ENCODE measurements at places on chromosomes 11 and 22.

- DNase-seq: no peak
Measured at GRCh38 chr11:16867097-16867496, 128.7 kb downstream of the C11orf58 start.

GRCh38 chr11:1337647-1338007 lies 28.2 kb upstream of the TOLLIP start:
- no peak for DNase-seq

DNA sequence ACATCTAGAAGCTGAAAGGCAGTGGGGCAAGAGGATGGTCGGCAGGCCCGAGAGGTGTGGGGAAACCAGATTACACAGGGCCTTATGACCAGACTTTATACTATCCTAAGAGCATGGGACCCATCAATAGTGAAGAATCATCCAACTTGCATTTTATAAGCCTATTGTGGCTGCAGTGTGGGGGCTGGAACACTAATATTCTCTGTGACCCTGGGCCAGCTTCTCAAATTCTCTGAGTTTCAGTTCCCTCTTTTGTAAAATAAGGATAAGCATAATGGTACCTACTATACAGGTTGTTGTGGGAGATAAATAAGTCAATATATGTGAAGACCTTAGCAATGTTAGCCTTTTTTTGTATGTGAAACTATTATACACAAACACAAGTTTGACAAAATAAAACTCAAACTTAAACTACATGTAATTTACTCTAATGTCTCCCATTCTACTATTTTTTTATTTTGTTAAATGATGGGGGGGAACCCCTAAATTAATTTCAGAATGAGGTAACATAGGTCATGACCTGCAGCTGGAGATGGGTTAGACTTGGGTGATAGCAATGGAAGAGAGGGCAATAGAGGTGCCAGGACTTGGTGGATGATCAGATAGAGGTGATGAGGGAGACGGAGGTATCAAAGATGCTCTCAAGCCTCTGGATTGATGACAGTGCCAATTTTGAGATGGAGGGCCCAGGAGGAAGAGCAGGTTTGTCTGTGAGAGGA lies 30.1 kb downstream of the SMCO4 start:
- DNase-seq: no peak

DNA sequence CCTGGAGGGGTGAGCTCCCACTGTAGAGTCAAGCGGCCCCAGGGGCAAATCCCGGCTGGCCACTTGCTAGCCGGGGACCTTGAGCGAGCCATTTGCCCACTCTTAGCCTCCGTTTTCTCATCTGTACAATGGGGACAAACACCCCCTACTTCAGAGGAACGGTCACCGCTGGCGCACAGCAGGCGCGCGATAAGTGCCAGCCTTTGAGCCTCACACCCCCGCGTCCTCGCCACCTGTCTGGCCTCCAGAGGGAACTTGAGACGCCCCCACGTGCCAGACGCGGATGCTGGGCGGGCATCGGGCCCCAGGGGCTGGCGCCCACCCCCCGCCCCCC lies 72.6 kb upstream of the TCF20 start:
- DNase-seq: no peak

GRCh38 chr11:93907901-93908300 lies 57.5 kb upstream of the VSTM5 start:
- DNase-seq: no peak

- no peak for DNase-seq
Measured at GRCh38 chr22:45781459-45781858, 109.8 kb downstream of the ATXN10 start.

DNA sequence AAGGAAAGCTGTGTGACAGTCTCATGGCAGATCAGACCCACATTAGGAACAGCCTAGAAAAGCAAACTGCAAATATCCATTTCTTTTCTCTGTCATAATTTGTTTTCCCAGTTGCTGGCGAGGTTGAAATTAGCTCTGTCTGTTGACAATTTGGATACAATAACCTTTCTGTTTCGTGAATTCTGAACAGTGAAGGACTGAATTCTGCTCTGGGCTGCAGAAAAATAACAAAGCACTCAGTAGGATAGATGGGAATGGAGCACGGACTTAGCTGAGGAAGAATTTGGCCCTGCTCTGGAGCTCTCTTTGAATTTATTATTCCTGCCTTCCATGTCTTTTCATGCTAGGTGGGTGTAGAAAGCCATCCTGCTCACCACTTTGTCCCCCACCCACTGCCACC lies 140.3 kb downstream of the RRAS2 start:
- DNase-seq: no peak

- peak; percentile 49 for DNase-seq
Measured at GRCh38 chr22:29072193-29072978, 449 bp upstream of the KREMEN1 start.

DNA sequence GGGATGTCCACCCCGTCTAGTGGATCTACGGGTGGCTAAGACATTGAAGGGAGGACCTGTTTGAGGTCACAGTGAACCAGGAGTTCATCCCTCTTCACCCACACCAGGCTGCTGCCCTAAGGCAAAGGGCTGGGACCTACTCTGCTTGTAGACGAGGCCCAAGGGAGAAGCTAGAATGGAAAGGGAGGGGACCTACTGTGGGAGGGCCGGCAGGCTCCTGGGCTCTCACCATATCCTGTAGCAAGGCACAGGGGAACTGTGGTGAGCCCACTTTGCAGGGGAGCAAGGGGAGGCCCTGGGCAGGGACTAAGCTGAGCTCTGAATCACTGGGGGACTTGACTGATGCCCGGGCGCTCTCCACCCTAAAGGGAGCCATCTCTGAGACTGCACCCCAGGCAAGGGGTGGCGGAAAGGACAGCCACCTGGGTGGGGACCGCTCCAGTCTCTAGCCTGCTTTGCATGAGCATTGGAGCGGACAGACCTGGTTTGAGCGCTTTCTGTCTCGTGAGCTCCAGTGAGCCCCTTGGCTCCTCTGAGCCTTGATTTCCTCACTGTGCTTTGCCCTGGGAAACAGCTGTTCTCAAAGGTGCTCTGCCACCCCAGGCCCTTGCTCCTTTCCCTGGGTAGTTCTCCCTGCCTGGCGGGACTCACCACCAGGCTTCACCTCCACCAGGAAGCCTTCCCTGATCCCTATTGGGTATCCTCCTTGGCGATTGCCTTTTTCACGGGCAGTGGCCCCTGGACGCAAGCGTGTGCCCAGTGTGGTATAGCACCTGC lies 24.2 kb downstream of the PARVG start:
- DNase-seq: no peak

GRCh38 chr22:38455530-38456271 lies 702 bp upstream of the KCNJ4 start:
- DNase-seq: no peak

- DNase-seq: no peak
Measured at GRCh38 chr11:4890279-4890678, 8.6 kb downstream of the OR51T1 start.

DNA sequence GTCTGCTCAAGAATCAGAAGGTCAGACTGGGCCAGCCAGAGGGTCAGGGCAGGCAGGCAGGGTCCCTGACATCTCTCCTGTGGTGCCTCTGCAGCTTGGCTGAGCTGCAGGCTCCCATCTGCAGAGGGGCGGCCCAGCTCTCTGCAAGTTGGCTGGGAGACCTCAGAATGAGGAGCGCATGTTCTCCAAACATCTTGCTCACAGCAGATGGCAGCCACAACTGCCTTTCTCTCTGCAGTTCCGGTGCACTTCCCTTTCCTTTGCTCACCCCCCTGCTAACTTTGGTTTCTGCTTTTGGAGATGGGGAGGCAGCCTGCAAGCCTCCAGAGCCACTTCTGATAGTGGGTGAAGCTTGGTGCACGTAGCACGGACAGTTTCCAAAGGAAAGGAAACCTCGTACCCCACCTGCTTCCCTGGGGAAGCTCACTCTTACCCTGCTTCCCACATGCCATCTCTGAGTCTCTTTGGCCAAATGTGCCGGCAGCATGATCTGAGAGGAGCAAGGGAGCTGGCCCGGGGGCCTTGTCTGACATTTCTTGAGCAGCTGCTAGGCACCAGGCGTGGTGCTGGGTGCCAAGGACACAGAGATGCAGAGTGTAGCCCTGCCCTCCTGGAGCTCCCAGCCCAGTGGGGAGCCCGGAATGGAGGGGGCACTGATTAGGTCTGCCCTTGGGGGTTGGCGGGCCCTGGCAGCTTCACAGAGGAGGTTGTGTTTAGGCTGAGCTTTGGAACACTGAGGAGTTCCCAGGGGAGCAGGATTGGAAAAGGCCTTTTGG lies 18.2 kb downstream of the DAGLA start:
- DNase-seq: no peak

DNA sequence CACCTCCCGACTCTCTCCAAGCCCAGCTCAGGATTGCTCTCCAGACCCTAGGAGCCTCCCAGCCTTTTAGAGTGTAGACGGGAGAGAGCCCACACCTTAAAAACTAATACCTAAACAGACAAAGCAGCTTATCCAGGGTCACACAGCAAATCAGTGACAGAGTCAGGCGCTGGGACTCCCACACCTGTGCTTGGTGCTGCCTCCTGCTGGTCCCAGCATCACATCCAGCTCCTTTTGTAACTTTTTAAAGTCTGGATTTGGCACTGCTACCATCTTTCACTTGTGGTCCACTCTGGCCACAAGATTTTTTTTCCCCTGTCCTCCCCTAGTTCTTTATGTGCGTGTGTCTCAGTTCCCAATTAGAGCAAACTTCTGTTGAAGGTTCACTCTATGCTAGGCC lies 4.7 kb downstream of the ANO1 start:
- DNase-seq: no peak

DNA sequence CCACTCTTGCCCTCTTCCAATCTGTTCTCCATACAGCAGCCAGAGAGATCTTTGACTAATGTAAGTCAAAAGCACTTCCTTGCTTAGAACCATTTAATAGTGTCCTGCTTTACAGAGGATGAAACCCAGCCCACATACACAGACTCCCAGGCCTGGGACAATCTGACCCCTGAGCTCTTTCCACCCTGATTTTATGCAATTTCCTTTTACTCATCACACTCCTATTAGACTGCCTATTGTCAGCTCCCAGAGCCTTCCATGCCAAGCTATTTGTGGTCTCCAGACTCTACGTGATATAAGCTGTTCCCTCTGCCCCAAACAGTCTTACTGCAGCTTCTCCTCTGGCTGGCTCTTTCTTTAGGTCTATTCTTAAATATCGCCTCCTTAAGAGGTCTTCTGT lies 28.1 kb downstream of the ME3 start:
- no peak for DNase-seq

GRCh38 chr11:73072935-73073481 lies 69.1 kb downstream of the FCHSD2 start:
- DNase-seq: peak; percentile 19

DNA sequence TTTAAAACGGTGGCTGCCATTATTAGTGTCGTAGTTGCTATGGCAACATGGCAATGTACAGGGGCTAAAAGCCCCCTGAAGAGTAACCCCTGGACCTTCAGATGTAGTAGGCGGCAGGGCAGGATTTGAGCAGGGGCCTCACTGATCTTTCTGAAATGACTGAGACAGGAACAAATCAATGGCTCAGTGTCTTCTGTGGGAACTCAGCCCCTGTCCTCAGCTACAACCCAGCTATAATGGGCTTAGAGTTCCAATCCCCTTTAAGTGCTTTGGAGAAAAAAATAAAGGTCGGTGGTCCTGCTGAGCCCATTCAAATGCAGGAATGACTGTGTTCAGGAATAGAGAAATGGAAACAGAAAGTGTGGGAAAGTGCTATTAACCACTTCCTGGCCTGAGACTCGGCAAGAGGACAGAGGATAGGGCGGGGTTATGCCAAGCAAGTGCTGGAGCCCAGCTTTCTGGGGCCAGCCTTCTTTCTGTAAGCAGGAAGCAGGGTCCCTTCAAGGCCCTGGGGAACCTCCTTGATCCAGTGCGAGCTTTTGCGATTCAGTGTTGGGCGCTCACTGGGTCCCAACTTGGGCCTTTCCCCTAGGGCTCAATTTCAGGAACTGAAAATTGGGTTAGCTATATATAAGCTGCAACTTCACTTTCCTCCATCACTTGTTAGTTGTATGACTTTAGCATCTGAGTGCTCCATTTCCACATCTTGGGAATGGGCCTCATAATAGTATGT lies 6.1 kb upstream of the CD82 start:
- no peak for DNase-seq

- no peak for DNase-seq
Measured at GRCh38 chr11:32706985-32707741, 87.3 kb downstream of the CCDC73 start.

DNA sequence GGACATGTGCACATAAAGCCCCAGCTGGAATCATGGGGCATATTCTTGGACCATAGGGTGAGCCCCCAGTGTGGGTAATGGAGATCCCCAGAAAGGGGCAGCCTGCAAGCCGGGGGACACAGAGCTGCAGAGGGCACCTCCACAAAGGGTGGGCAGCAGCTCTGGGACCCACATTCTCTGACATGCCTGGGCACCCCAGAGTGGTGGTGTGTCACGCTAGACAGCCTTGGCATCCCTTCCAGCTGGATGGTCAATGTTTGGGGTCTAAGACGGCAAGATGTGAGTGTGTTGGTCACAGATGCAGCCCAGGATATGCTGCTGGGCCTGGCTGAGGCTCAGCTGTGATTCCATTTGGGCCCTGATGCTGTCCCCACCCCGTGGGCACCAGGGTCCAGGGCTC lies 9.7 kb downstream of the ADORA2A start:
- no peak for DNase-seq

- DNase-seq: no peak
Measured at GRCh38 chr11:67400942-67401494, 640 bp downstream of the PPP1CA start.

DNA sequence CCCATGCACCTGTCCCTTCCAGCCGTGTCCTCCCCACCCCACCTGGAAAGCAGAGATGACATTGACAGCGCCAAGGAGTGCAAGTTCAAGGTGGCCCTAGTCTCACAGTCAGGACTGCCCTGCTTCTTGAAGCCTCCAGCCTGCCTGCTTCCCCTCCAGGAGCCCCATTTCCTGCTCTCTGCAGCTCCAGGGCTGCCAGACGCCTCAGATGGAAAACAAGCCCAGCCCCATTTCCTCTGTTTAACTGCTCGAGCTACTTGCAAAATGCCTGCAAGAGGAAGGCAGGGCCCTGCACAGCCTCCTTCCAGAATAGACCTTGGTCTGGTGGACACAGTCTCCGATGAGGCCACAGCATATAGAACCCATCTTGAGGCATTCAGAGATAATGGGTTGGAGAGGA lies 5.0 kb upstream of the DGKZ start:
- DNase-seq: no peak

DNA sequence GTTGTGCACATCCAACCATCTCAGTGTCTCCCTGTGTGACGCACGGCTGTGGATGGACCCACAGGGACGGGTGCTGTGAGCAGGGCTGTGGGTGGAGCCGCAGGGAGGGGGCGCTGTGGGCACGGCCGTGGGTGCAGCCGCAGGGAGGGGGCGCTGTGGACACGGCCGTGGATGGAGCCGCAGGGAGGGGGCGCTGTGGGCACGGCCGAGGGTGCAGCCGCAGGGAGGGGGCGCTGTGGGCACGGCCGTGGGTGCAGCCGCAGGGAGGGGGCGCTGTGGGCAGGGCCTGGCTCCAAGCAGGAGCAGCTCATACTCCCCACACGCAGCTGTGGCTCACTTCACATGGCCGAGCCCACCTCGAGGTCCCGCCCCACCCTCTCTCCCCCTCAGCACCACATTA lies 6.0 kb upstream of the MAPK11 start:
- no peak for DNase-seq

DNA sequence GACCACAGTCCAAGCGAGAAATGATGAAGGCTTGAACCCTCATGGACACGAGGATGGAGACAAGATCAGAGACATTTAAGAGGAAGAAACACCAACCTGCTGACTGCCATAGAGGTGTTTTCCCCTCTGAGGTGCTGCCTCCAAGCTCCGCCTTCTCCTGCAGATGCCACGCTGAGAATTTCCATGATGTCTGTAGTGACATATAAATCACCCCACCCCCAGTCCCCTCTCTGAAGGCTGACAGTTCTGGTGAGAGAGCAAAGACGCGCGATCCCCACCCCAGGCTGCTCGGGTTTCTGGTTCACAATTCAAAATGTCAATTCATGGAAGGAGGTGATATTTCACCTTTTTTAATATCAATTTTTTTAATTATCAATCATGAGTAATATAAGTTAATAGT lies 28.2 kb downstream of the LRRC32 start:
- DNase-seq: no peak

Measured in NCI-H774 (cell line).